ENCODE measurements at places on chromosomes 4 and X.

GRCh38 chr4:76639288-76639687 is 204.3 kb downstream of the SHROOM3 start:
- DNase-seq, result no peak

DNA sequence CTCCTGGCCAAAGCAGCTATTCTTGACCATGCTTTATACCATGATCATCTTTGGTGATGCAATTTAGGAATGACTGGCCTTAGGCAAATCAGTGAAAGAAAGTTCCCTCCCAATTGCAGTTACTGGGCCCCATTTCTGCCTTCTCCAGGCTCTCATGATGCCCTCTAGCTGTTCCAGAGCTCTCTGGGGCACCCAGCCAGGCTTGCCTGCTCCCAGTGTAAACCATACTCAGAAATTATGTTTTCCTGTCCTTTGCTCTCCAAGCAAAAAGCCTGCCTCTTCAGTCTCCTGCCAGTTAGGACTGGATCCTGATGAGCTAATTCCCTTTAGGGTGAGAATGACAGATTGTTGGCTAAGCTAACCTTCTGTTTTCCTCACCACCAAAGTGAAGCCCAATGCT is 85.3 kb upstream of the RBPJ start:
- DNase-seq, result peak; percentile 63

DNA sequence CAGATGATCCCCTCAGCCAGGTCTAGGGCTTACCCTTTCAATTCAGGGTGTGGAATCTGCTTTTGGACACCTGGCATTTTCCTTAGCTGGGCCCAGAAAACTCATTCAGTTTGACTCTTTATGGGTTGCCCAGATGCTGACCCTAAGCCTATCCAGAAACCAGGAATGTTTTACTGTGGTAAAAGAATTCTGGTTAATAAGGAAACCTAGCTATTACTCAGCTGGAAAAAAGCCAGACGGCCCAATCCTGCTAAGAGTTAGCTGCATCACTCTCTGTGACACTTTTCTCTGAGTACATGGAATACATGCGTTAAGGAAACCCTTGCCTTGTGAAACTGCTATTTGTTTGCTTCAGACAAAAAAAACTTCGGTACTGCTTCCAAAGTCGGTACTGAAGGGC is 28.0 kb downstream of the ING2 start:
- DNase-seq, result peak; percentile 9

DNA sequence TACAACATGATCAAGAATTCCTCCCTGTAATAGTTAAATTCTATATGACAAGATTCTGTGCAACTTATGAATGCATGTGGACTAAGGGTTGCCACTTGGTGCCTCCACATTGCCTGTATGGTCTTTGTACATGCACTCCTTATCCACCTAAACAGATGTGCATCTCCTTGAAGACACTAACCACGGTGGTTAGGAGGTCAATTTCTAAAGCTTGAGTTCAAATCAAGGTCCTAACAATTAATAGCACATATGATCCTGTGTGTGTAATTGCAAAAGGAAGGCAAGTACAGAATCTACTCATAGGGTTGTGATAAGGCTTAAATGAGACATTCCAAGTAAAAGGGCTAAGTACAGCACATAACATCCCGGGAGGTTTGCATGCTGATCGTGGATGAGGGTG is 1.5 kb upstream of the IL21 start:
- no peak for DNase-seq

DNA sequence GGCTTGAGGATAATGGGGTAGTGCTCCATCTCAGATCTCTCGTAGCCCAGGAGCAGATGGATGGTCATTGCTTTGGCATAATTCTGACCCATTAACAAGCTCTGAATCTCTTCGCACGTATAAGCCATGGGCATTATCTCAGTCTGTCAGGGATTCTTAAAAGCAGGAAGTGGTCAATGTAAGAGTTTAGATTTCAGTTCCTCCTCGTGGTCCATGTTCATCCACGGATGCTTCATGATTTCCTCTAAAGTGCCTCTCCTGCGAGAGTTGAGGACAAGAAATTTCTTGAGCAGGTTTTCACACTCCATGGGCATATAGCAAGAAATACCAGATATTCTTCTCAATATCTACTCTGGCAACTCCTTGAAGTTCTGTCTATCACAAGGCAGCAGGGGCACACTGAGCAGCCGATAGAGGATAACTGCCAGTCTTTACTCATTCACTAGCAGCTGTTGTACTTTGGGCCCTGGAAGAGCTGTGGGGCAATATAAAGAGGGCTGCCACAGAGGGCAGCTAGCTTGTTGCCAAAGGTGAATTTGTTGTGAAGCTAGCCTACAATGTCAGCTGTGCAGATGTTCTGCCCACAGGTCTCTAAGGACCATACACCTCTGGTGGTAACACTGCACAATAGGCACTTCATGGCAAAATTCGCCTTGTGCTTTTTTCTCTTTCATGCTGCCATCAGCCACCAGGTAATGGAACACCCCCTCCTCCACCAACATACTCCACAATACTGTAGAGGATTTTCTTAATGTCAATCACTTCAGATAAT is 52.0 kb upstream of the WDR17 start:
- DNase-seq, result no peak

- peak; percentile 13 for DNase-seq
Measured at GRCh38 chr4:145012841-145013240, 85.2 kb downstream of the ANAPC10 start.

GRCh38 chr4:137968956-137969678 is 273.0 kb downstream of the SLC7A11 start:
- no peak for DNase-seq

GRCh38 chr4:169956091-169956843 is 69.9 kb downstream of the MFAP3L start:
- DNase-seq, result peak; percentile 32

All from GM04504 (cell line).